Stimulated activated CD8-positive, alpha-beta memory T cell treated with anti-CD3 and anti-CD28 coated beads, Interleukin-7, amount 100 ng/mL, for 1 hour (primary cell): ENCODE measurements at places on chromosomes 7 and 10.

- DNase-seq, result no peak
Observed at GRCh38 chr7:2301511-2301863, 12.8 kb downstream of the SNX8 start.

GRCh38 chr10:71087622-71088021, 124.7 kb upstream of the UNC5B start:
- DNase-seq, result no peak

- DNase-seq, result no peak
Observed at GRCh38 chr10:35335133-35336083, 901 bp upstream of the CCNY start.

GRCh38 chr10:74117738-74118137, 32.9 kb downstream of the AP3M1 start:
- DNase-seq, result no peak

GRCh38 chr7:94422827-94423460, 28.2 kb downstream of the COL1A2 start:
- DNase-seq, result no peak

GRCh38 chr7:138720286-138720685, 19.1 kb upstream of the SVOPL start:
- DNase-seq, result no peak

DNA sequence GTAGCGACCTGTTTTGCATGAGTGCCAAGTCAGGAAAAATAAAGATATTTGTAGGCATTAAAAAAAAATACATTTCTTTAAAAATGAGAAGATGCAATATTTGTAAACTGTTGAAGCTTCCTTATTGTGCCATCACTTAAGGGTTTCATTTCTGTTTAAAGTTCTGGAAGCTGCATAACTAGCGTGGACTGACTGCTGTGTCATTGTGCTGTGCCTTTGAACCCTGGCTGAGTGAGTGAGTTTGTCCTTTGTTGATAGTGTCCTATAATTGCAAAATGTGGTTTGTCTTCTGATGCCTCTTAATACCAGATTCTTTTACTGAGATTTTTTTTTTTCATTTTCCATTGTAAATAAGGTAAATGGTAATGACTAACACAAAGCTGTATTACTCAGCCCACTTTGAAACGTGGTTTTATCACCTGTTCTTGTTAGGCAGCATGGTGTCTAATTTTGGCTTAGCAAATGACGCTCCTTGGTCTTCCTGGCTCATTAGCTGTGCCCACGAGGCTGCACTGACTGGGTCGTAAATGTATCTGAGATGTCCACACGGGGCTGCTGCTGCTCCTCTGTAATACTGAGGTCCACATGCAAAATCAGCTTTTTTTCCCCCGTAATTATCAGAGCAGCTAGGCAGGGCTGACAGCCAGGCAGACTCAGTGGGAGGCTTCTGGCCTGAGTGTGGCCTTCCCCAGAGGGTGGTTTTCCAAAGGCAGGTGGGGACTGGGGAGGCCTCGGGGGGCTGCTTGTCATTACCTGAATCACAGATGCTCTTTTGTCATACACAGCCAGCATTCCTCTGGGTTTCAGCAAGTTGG, 14.8 kb downstream of the ZSCAN25 start:
- DNase-seq, result no peak

GRCh38 chr10:120950051-120950561, 98.9 kb downstream of the WDR11 start:
- no peak for DNase-seq

DNA sequence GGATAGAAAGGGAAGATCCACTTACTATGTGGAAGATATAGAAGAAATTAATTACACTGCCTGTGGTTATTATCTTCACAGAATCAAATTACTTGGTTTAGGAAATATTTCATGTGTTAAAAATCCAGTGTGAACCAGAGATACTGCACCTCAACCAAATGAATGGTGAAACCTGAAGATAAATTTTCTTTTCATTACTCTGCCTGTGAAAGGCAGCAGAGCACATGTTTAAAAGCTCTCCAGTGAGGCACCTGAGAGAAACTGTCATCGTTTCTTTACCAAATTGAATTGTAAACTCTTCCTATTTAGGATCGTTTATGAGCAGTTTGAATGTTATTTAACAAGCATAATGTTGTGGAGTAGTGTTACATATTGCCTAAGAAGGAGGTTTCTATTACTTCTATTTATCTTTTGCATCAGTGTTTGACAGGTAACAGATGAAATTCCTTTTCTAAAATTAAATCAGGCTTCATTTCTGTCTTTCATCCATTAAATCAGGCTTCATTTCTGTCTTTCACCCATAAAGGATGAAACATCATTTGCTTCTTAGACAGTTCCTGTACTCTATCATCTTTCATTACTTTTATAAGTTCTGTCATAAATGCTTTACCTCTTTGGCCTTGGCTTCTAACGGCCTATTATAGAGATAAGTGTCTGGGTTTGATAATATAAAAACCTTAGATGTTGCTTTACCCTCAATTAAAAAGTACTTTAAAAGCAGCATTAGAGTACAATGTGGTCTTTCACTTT, 266.6 kb downstream of the NXPH1 start:
- no peak for DNase-seq

GRCh38 chr10:8033812-8034465, 20.5 kb upstream of the GATA3 start:
- no peak for DNase-seq

- no peak for DNase-seq
Observed at GRCh38 chr10:21257919-21258318, 267.6 kb downstream of the SKIDA1 start.

GRCh38 chr7:112350585-112350984, 99.7 kb upstream of the IFRD1 start:
- DNase-seq, result no peak

GRCh38 chr10:78537018-78537417, 503.4 kb downstream of the RPS24 start:
- DNase-seq, result no peak

DNA sequence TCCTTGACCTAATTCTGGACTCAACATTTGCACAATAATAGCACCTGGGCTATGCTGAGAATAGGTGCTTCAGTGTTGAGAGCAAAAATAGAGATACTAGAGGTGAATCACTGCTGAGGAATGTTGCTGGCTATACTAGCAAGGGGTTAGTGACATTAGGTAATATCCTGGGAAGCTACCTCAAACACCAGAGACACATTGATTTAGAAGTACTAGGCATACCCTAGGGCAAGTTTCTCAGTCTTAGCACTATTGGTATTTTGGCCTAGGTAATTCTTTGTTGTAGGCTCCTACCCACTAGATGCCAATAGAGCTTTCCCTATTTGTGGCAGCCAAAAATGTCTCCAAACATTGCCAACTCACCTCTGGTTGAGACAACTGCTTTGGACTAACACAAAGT, 484.0 kb upstream of the MBL2 start:
- DNase-seq, result no peak

DNA sequence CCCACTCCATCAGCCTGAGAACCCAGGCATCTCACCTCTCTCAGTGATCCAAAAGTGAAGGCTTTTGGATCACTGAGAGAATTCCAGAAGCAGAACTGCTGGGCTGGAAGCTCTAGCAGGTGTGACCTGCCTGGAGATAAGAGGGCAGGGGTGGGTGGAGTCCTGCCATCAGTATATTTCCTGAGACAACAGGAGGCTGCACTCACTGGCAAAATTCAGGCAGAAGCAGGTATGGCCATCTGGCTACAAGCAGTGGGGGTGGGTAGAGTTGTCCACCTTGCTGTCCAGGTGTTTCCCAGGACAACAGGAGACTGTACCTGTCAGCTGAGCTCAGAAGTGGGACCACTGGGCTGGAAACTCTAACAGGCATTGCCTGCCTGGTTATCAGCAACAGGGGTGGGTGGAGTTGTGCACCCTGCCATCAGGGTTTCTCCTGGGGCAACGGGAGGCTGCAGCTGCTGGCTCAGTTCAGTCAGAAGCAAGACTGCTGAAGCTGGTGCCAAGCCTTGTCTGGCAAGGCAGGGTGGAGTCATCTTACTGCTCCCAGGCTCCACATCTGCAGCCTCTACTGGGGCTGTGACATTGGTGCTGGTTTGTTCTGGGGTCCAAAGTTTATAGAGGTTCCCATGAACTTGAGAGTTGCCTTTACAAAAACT, 47.2 kb upstream of the SFTPD start:
- no peak for DNase-seq
